ENCODE measurements at places on chromosomes 5 and 9.

GRCh38 chr5:125582352-125582751, 835.9 kb upstream of the ZNF608 start:
- no peak for DNase-seq

- DNase-seq: peak; percentile 15
Measured at GRCh38 chr9:97468658-97469448, 32.6 kb upstream of the TMOD1 start.

GRCh38 chr9:131672451-131672850, 67.4 kb downstream of the RAPGEF1 start:
- no peak for DNase-seq

- no peak for DNase-seq
Measured at GRCh38 chr5:173229966-173230689, 4.9 kb downstream of the NKX2-5 start.

- DNase-seq: no peak
Measured at GRCh38 chr9:134777153-134777552, 103.5 kb upstream of the FCN2 start.

DNA sequence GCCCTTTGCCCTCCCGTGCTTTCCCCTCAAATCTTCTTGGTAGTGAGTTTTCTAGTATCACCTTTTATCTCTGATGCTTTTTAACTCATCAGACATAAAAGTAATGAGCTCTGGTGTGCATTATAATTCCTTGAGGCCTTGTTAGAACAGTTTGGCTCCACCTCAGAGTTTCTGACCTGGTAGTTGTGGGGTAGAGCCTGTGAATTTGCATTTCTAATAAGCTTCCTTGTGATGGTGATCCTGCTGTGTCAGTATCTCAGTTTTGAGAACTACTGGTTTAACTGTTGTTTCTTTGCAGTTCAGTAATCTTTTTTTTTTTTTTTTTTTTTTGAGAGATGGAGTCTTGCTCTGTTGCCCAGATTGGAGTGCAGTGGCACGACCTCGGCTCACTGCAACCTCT, 31.1 kb downstream of the UBE2D2 start:
- no peak for DNase-seq

DNA sequence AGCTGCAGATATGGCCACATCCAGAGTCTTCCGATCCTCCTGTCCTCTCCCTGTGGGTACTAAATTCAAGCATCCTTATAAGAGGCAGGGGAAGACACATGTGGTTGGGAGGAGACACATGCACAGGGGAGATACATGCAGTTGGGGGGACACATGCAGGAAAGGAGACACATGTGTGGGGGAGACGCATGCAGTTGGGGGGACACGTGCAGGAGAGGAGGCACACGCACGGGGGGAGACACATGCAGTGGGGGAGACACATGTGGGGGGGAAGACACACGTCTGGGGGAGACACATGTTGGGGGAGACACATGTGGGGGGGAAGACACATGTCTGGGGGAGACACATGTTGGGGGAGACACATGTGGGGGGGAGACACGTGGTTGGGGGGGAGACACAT, 21.2 kb upstream of the OLFM1 start:
- no peak for DNase-seq

- no peak for DNase-seq
Measured at GRCh38 chr9:27474305-27474704, 49.8 kb upstream of the IFNK start.

GRCh38 chr9:4905135-4905490, 80.0 kb upstream of the JAK2 start:
- DNase-seq: no peak

- DNase-seq: no peak
Measured at GRCh38 chr9:35738924-35739323, 6.5 kb downstream of the CREB3 start.

DNA sequence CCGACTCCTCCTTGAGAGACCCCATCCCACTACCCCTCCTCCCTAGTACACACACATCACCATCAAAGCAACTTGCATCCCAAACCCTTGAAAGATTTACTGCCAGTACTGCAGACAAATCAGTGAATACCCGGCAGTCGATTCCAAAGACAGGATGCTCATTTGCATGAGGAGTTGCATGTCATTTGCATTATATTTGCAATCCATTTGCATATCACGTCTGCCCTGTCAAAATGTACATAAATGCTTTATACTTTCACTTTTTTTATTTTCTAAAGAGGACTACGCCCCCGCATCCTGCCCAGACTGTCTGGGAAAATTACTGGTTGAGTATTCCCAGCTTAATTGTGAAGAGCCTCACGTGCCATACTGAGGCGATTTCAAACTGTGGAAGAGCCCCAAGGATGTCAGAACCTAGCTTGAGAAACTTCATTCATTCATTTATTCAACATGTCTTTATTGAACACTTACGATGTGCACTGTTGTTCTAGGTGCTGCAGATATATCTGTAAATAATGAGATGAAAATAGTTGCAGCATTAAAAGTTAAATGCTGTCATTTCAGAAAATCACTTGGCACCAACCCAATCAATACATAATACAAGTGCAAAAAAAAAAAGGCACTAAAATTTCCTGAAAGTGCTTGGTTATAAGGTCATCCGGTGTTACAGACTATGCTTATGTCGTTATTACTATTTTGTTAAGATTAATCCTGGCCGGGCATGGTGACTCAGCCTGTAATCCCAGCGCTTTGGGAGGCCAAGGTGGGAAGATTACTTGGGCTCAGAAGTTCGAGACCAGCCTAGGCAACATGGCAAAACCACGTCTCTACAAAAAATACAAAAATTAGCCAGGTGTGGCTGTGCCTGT, 17.2 kb upstream of the SIL1 start:
- no peak for DNase-seq

GRCh38 chr9:114898741-114899140, 31.6 kb downstream of the TNFSF8 start:
- DNase-seq: peak; percentile 61

GRCh38 chr5:98773214-98773463, 324 bp upstream of the RGMB start:
- DNase-seq: no peak

DNA sequence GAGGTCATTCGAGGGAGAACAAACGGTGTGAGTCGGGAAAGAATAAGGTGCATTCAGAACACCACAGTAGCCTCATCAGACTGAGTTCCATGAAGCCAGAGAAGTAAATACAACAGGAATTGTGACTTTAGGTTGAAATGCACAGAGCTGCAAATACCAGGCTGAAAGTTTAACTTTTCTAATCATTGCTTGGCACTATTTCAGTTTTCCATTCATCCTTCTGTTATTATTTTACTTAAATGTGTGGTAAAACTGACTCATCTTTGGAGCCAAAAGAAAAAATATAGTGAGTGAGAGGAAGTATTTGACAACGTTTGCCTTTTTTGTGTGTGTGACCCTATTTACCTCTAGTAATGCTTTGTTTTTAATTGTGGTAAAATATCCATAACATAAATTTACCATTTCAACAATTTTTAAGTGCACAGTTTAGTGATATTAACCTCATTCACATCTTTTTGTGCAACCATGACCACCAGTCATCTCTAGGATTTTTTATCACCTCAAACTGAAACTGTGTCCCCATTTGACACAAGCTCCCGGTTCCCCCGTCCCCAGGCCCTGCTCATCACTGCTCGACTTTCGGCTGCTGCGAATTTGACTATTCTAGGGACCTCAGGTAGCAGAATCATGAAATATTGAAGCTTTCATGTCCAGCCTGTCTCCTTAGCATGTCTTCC, 166.8 kb downstream of the HSD17B3 start:
- no peak for DNase-seq

DNA sequence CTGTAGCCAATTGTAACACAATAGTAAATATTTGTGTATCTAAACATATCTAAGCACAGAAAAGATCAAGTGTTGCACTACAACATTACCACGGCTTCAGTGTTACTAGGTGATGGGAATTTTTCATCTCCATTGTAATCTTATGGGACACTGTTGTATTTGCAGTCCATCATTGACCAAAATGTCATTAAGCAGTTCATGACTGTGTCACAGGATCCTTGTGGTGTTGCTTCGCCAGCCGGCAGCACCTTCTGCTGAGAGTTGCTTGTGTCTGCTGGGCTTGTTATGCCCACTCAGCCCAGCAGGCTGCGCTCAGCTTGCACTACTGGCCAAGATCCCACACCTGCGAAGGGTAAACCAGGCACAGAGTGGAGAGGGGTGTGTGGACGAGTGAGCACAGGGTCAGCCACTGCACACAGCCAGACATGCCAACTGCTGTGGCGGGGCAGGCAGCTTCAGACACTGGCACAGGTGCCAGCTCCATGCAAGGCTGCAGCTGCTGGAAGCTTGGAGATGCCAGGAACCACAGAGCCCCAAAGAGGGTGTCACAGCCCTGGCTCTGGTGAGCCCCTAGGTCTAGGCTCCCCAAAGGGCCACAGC, 273.7 kb downstream of the CETN3 start:
- DNase-seq: no peak

GRCh38 chr5:126499853-126500342, 76.7 kb downstream of the GRAMD2B start:
- DNase-seq: peak; percentile 30

DNA sequence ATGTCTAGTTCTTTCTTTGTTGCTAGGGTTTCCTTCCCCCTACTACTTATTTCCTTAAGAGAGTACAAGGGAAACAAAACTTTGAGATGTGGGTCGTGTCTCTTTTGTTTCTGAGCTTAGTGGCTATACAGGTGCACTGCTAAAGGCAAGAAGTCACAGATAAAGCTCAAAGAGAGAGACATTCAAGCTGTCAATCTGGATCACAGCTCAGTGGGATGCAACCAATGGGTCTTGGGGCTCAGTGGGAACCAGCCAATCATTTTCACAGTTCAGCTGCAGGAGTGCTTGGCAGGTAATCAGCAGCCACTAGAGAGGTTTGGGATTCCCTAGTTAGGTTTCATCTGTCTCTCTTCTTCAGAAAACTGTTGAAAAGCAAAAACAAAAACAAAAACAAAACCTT, 135.4 kb upstream of the SGCD start:
- DNase-seq: no peak

DNA sequence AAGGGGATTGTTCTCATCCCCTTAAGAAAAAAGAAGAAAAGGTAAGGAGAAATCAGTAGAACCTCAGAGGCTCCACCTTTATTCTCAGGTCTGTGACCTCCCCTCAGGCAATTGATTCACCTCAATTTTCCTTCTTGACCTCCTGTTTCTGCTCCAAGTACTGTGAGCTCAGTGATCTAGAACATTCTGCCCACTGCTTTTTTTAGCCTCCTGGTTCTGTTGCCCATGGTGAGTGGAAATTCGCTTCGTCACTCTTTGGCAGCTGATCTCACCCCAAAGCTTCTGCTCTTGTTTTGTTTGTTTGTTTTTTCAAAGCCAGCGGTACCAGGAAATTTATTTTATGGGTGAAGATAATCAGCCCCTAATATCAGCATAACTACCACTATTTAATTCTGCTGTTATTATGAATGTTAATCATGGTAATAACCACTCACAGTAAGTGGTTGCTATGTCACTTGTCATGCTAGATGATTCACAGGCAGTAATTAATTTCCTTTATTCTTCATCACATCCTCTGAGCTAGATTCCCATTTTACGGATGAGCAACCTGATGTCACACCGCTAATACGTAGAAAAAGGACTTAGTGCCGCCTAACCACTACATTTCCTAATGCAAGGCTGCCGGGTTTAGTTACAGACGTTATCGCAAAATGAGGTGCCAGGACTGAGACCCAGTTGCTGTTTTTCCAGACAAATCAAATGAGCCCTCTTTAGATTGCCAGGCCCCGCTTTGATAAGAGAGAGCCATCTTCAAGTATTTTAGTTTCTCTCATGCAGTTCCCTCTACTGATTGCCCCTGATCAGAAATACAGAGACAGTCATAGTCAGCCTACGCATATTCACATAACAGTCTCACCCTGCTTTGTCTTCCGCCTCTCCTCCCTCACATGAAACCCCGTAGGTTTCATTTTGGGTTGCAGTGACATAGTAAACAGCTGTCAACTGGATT, 78.2 kb downstream of the CYFIP2 start:
- no peak for DNase-seq

DNA sequence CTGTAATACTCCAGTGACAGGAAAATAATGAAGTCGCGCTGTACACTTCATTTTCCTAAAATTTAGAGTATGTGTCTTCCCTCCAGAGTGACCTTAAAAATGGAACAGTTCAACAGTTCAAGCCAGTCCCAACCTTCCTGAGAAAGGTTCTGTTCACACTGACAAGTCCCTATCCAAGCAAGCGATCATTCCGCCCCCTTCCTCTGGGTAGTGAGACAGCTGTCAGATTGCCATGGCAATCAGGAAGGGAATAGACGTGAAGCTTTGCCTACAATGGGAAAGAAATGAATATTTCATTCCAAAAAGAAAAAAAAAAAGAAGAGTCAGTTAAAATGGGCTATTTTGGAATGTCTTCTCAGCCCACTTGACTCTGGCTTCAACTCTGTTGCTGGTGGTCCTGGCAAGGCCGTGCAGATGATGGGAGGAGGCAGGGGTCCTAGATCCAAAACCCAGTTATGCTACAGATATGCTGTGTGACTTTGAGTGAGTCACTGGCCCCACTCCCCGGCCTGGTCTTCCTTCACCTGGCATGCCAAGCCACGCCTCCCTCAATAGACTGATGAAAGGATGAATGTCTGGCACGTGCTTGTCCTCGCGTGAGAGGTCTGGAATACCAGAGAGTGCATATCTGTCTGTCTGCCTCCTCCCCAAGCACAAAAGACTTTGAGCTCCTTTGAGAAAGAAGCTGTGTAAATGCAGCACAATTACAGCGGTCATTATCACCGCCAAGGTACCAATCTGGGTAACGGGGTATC, 165.8 kb upstream of the WWC1 start:
- DNase-seq: no peak

- DNase-seq: peak; percentile 4
Measured at GRCh38 chr5:80406980-80407734, 707 bp upstream of the ZFYVE16 start.

GRCh38 chr9:106092083-106092482, 397.7 kb downstream of the TMEM38B start:
- no peak for DNase-seq

DNA sequence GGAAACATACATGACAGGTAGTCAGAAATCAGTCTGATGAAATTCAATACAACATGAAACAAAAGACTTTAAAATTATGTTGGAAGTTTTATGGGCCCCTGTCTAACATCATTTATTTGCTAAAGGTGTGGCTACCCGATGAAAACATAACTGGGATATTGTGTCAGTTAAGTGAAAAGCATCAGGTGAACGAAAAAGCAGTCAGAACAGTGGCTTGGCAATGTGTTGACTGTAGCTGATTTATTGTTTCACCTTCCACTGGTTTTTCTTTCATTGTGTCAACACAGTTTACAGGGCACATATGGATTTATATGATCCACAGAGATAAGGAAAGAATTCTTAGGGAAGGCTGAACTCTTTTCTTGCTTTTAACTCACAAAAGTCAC, 429.6 kb upstream of the ZNF608 start:
- no peak for DNase-seq

DNA sequence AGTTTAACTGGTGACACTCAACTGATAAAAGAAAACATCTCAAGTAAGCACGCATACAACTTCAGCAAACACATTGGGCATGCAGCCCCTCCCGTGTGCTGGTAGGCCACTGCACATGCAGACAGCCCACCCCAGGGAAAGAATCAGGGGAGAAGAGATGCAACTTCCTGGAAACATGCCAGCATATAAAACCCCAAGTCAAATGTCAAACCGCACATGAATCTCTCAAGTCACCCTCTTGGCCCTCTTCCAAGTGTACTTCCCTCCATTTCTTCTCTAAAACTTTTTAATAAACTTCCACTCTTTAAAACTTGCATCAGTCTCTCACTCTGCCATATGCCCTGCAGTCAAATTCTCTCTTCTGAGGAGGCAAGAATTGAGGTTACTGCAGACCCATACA, 732.7 kb downstream of the SEMA5A start:
- DNase-seq: no peak

Data from memory B cell (primary cell).